ENCODE measurements at places on chromosomes 7 and 10. TPM values are rescaled to one million over a fixed set of nuclear protein-coding genes. Genes with fewer than 3 reads are reported as not detected.

DNA sequence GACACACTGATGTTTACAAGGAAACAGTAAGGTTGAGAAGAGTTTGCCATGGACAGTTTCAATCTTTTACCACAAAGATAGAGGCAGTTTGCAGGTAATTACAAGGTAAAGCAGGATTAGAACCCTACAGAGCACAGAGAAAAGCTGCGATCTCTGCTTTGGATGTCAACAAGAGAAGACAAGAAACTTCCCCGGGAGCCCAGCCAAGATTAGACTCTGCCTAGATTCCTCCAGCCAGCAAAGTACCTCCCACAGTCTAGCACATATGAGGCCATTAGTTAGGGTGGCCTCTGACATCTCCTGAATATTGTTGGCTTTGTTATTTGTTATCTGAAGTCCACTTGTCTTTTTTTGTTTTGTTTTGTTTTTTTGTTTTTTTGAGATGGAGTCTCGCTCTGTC lies 178.1 kb downstream of the CALN1 start:
- no peak for DNase-seq

- no peak for DNase-seq
Observed at GRCh38 chr7:16668978-16669377, 23.0 kb downstream of the BZW2 start.

DNA sequence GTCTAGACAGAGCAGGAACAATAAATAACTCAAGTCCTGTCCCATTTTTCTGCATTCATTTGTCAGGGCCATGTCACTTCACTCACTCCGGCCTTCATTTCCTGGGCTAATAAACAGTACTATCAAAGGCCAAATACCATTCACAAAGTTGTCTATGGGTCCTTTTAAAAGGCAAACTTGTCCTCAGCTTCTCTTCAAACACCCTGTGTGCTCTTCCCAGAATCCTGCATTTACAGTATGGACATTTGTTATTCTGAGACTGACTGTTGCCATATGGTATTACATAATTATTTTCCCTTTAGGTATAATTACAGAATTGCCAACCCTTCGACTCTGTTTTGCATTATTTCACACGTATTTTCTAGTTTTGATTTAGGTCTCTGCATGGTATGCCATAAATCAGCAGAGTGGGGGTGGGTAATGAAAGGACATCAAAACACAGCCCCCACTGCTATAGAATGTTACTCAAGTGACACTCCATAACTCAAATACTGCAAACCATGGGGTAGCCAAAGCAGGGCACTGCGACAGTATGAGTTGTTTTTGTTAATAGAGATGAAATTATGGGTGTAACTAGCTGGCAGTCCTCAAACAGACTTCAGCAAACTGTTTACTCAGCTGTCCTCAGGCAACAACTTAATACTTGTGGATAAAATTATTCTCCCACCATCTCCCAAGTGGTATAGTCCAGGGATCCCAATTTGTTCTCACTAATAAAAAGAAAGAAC lies 183.7 kb downstream of the TRIL start:
- no peak for DNase-seq

DNA sequence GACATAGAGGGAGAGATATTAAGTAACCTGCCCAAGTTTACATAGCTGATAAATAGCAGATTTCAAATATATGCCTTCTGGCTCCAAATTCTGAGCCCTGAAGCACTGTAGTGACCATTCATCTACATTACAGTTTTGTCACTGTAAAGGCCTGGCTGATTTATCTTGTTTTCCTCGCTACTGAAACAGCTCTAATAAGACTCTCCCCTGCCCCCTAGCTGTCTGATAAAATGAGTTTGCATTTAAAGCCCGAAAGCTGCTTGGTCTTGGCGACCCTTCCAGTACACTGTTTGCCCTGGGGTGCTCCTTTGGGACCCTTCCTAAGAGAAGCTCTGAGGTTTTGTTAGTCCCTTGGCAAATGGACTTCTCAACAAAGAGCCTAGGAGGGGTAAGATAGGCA lies 59.7 kb upstream of the RAB11FIP2 start:
- DNase-seq: no peak

DNA sequence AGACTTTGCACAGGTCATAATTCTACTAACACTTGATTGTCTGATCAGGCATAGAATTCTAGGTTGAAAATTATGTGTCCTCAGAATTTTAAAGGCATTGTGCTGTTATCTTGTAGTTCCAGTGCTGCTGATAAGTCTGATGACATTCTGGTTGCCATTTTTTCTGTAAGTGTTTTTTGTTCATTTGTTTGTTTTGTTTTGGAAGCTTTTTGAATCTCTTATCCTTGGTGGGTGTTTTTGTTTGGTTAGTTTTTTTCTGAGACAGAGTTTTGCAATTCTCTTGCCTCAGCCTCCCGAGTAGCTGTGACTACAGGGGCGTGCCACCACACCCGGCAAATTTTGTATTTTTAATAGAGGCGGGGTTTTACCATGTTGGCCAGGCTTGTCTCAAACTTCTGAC lies 178.9 kb downstream of the CCDC71L start:
- DNase-seq: no peak

DNA sequence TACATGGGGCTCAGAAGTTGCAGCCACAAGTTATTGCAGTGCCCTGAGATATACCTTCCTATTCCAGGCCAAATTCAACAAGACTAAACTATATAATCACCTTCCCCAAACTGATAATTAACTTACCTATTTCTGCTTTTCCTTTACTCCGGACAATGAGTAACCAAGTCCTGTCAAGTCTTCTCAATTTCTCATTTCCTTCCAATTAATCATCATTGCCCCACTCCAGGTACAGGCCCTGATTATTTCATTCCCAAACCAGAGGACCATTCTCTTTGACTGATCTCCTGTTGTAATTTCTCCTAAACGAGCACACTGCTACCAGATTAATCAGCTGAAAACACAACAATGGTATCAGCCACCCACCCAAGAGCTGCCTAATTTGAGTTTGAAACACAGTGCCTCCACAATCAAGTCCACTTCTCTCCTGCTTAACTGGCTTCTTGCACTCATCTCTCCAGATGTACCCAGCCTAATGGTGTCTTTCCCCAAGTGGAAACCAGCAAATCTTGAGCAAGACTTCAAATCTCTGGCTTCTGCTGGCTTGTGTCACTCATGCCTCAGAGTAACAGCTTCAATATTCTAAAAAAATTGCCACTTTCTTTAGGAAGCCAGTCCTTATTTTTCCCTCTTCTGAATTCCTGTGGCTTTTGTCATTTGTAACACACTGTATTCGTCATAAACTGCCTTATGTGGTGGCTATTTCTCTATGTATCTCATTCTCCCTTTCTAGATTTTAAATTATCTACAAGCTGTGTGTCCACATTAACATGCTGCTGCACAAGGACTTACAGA lies 89.1 kb downstream of the CDK6 start:
- no peak for DNase-seq

- DNase-seq: no peak
Observed at GRCh38 chr10:125187238-125188194, 27.2 kb upstream of the CTBP2 start.

GRCh38 chr10:77578583-77579227 lies 58.9 kb downstream of the KCNMA1 start:
- no peak for DNase-seq

GRCh38 chr7:142542942-142543341 lies 206.3 kb upstream of the PRSS1 start:
- DNase-seq: no peak

- no peak for DNase-seq
Observed at GRCh38 chr10:5841965-5842364, 28.7 kb upstream of the GDI2 start.

DNA sequence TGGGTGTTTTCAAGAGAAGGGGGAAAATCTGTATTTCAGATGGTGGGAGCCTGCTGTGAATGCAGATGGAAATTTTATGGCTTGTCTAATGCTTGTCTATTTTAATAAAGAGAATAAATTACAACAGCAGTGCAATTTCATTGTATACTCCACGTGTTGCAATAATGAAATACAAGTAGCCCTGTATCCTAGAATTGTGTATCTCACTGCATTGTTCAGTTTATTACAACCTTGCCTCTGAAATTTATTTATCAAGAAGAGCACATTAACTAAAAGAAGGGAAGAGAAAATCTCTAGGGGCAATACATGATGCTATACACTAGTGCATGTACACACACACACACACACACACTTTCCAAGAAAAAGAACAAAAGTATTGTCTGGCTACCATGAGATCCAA lies 21.8 kb downstream of the ANK3 start:
- DNase-seq: no peak

- DNase-seq: no peak
Observed at GRCh38 chr7:18667466-18667865, 171.9 kb downstream of the HDAC9 start.

GRCh38 chr10:43002596-43002995 lies 74.3 kb upstream of the RET start:
- DNase-seq: no peak

DNA sequence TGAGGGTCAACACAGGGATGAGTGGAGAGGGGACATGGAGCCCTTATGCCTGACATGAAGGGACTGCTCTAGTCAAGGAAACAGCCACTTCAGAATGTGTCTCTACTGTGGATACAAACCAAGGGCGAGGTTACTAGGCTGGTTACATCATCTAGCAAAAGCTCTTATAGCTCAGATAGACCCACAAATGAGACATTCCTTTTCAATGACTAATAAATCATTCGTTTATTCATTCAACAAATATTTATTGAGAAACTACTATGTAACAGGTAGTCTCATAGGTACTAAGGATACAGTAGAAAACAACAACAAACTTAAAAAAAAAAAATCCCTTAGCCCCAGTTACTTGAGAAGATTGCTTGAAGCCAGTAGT lies 219.5 kb downstream of the KIAA1217 start:
- DNase-seq: no peak

GRCh38 chr7:138025215-138026186 lies 23.6 kb upstream of the CREB3L2 start:
- DNase-seq: no peak

GRCh38 chr7:29883462-29884398 lies 77.4 kb downstream of the WIPF3 start:
- no peak for DNase-seq

DNA sequence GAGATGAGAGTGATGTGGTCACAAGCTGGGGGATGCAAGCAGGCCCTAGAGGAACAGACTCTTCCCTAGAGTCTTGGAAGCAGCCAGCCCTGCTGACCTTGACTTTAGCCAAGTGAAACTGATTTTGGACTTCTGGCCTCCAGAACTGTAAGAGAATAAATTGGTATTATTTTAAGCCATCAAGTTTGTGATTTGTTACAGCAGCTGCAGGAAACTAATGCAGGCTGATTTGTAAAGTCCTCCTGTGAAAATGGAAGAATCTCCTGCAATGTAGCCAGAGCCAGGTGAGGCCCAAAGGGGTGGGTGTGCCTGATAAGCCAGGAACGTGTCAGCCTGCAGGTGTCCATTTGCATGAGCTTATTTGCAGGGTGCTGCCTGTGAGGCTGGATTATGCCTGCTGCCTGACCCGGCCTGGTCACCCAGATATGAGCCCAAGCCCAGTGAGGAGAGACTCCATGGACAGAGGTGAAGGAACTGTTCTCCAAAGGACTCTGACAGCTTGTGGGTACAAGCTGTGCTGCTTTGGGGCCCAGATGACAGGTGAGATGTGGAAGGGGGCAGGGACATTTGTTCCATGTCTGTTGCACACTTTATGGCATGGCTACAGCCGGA lies 24.6 kb upstream of the PLEKHA1 start:
- DNase-seq: no peak

- no peak for DNase-seq
Observed at GRCh38 chr10:5284311-5285057, 80.3 kb upstream of the UCN3 start.

- DNase-seq: no peak
Observed at GRCh38 chr7:71746006-71746405, 614.1 kb downstream of the GALNT17 start.

- no peak for DNase-seq
Observed at GRCh38 chr7:129969881-129970446, 17.2 kb upstream of the UBE2H start.

DNA sequence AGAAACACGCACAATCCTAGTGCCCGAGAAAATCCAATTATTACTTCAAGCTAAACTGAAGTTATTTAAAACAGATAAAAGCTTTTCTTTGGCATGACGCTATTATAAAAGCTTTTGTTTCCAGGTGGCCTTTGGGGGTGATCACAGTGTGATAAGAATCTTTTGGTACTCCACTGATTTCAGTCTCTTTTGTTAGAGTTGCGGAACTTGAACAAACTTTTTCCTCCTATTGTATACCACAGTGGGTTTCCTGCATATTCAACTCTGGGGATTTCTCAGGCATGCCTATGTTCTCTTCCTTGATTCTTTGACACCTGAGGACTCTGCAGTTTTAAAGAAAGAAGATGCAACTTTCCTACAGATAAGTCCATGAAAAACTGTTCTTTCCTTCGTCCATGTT lies 99.7 kb upstream of the PITRM1 start:
- DNase-seq: no peak

DNA sequence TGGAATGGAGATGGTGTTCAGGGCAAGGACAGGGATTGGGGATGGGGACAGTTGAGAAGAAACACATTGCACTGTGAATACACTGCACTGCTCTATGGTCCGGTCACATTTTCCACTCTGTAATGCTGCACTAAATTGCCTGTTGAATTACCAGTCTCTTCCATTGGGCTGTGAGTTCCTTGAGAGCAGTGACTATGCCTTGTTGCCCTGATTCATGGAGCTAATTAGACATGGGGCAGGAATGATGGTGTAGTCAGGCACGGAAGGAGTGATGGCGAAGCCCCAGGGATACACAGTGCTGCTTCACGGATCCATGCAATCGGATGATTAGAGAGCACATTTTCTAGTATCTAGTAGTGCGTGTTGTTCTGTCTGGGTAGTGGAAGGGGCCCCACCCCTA lies 25.4 kb upstream of the GPAM start:
- no peak for DNase-seq

DNA sequence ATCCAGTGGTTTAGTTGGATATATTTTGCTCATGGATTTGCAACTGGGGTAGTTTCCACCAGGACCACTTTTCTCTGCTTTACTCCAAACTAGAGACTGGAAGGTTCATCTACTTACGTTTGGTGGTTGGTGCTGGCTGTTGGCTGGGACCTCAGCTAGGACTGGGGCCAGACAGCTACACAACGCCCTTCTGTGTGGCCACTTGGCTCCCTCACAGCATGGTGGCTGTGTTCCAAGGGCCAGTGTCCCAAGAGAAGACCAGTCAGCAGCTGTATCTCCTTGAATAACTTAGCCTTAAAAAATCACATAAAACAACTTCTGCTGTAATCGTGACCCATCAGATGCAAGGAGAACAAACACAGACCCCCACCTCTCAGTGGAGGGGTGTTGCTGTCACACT lies 4.2 kb upstream of the KCNH2 start:
- no peak for DNase-seq

GRCh38 chr10:125473143-125473793 lies 209.7 kb downstream of the TEX36 start:
- DNase-seq: no peak

PDE6C gene
- not detected for total RNA-seq

GLI3 gene
- total RNA-seq: 6.6 TPM

WNT8B gene
- not detected for total RNA-seq

GNAT3 gene
- not detected for total RNA-seq

TMEM130 gene
- 26.2 TPM for total RNA-seq

STRIP2 gene
- total RNA-seq: not detected

DPP6 gene
- not detected for total RNA-seq

CCDC172 gene
- total RNA-seq: not detected

PANK1 gene
- total RNA-seq: 0.95 TPM

DNAJC1 gene
- 63.1 TPM for total RNA-seq

RET gene
- total RNA-seq: not detected

HPSE2 gene
- 1.1 TPM for total RNA-seq

ATOH7 gene
- total RNA-seq: not detected

LMBR1 gene
- total RNA-seq: 54.3 TPM

EPO gene
- not detected for total RNA-seq

TMEM139 gene
- total RNA-seq: not detected

HOXA4 gene
- total RNA-seq: 3.7 TPM

COL1A2 gene
- total RNA-seq: 1,117 TPM

ACTR3C gene
- 0.14 TPM for total RNA-seq
